NCI-H187 treated with DMSO at 0.1 percent for 48 hours (cell line): ENCODE measurements at places on chromosomes 7 and 10.

DNA sequence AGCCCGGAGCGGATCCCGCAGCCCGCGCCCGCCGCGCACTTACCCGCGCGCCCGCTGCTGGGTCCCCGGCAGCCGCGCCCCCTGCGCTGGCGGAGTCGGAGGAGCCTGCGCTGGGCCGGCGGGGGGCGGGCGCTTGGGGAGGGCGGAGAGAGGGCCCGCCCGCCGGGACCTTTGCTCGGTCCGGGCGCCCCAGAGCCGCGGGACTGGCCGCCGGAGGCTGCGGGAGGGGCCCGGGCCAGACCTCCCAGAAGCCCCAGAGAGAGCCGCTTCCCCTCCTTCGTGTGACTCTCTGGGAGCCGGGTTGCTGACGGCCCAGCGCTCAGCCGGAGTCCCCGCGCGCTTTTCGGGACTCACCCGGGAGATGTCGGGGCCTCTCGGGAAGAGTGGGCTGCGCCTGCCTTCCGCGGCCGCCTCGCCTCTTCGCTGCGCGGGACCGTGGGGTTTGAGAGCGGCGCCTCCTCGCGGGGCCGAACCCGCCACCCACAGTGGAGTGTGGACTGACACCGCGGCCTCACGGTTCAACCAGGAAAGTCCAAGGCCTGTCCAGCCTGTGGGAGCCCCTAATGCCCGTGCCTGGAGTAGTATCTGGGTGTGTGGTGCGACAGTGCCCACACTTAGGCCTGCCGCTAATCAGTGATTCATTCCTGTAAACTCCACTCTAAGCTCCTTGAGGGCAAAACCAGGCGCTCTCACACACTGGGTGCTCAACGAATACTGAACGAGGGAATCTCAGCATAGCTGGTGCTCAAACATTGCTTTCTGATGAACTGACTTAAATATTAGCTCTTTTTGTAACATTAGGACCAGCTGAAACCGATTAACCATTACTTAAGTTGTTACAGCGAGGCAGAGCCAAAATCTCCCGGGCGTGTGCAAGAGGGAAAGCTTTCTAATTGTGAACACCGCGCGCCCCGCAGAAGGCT is at the start of gene GSDME:
GSDME (minus strand) TSS at position 112 of the 923 bp plus-strand sequence. CDS start 7,690 bp downstream, outside the sequence.
- DNase-seq = no peak

DNA sequence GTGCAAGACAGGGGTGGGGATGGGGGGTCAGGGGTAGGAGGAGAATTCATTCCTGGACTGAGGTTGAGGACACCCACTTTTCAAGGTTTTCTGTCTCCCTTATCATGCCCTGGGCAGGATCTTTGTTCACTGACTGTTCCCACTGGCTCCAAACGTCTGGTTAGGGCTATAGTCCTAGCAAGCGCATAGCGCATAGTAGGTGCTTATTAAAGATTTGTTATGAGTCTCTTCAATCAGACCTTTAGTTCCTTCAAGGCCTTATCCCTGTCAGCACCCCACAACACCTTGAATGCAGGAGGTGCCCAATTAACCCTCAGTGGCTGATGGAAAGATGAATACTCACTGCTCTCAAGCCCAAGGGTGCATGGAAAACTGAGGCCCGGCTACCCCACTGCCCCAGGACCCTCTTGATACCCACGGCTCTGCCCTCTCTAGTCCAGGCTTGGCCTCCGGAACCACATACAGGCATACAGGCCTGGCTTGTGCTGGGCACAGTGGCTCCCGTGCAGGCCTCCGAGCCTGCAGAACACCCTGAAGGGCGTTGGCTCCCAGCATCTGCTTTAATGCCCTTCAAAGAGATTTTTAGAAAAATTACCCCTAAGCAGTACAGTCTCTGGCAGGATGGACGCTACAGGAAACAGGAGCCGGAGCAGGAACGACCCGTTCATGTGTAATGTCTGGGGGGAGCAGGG is 177.7 kb downstream of the SH3PXD2A start:
- no peak for DNase-seq

DNA sequence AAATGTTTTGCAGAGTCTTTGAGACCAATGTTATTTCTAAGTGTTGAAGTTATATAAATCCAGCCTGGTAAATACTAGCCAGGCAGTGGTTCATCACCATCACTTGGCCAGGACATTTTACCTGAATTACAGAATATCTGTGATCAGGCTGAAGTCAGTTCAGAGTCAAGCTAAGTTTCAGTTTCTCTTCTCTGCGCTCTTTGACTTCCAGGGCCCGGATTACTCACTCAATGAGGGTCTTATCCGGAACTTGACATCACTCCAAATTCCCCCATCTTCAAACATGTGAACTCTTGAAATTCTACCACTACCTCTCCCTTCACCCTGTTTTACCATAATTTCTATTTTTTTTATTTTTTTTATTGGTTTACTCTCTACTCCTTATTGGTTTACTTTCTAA is 36.6 kb upstream of the CCAR1 start:
- no peak for DNase-seq

- no peak for DNase-seq
Measured at GRCh38 chr10:19652750-19653149, 163.5 kb upstream of the PLXDC2 start.

DNA sequence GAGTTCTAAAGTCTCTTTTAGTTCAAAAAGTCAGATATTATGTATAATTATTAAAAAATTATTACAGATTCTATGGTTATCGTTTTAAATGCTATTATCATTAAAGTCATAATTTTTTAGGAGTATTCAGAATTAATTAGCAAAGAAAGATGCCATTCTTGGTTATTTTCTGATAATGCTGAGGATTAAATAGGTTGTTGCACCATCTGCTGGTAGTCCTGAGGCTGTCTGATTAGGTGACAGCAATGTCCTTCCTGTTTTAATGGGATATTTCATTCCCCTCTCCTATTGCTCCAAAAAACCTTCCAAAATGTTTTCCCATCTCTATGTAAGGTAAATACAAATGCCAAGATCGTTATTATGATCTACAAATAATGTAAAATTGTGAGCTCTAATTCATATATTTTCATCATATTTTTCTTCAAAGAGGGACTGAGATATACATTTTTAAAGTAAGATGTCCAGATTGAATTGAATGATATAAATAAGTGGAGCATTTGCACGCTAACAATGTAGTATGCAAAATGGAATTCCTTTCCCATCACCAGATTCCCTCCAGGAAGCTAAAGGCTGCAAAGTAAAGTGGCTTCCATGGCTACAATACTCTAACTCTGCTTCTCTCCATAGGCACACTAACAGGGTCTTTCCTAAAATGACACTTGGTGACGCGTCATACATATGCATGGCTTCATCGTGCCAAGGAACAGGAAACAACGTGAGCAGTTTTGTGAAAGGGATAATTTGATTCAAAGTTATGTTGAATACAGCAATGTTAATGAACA is 58.8 kb upstream of the AKR1E2 start:
- no peak for DNase-seq

DNA sequence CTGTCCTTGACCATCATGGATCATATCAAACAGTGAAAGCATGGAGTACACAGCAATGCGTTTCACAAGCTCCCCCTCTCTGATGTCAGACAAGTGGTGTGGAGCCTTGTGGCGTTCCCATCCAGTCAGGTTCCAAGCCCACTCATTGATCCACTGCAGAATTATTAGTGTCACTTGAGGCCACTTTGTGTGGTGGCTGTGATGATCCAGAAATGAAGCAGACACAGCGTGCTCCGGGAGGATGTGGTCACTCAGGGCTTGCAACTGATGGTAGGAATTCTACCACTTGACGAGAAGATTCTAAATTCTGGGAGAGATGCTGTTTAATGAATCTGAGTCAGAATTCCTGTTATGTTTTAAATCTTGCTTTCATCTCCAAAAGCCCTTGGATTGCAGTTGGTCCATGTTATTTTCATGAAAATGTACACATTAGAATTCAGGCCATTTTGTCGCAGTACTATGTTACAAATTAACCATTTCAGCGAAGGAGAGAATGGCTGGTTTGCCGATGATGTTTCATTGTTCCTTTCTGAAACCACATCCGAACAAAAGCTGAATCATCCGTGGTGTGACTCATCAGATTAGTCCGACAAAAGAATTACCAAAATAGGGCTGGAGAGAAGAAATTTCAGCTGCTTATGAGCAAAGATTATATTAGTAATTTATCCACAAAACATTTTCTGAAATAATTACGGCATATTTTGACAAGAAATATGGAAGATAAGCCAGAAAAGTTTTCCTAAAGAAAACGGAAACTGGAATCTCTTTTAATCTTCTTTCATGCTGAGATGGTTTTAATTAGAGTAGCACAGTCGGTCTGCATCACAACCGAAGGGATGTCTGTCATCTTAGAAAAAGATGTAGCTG is 48.1 kb downstream of the INSYN2A start:
- DNase-seq = no peak

- no peak for DNase-seq
Measured at GRCh38 chr10:14671386-14671831, 103.3 kb downstream of the FAM107B start.

- no peak for DNase-seq
Measured at GRCh38 chr10:128086003-128086863, 40.0 kb downstream of the MKI67 start.

DNA sequence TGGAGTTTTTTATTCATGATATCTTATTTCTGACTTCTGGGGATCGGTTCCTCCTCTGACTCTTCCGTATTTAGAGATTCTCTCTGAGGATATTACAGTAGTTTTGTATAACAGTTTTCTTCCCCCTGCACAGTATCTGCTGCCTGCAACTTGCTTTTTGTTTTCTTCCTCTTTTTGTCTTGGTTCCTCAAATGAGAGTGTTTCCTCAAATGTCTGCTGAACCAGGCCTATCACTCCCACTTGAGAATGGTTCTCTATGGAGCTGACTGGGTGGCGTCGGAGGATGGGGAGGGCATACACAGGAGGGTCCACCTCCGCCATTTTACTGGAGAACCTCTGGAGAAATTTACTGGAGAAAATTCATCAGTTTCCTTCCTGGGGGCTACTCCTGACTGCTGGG is 27.7 kb downstream of the ARHGAP22 start:
- DNase-seq = no peak

GRCh38 chr7:157388301-157388700 is 51.5 kb downstream of the DNAJB6 start:
- DNase-seq = no peak

DNA sequence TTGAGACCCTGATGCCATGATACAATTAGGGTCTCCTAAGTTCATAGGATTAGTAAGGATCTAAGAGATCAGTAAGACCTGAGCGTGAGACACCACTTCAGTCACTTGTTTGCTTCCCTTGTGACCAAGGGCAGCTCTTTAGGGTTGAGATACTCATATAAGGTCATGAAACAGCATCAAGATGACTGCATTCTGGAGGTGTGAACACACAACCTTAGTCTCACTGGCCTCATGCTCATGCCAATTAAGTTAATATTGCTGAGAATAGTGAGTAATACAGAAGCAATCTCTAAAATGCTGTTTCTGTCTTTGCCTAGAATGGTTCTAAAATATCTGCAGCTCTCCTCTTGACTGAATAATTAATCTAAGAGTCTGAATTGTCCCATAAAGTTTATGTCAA is 39.6 kb upstream of the KLHL7 start:
- DNase-seq = no peak

DNA sequence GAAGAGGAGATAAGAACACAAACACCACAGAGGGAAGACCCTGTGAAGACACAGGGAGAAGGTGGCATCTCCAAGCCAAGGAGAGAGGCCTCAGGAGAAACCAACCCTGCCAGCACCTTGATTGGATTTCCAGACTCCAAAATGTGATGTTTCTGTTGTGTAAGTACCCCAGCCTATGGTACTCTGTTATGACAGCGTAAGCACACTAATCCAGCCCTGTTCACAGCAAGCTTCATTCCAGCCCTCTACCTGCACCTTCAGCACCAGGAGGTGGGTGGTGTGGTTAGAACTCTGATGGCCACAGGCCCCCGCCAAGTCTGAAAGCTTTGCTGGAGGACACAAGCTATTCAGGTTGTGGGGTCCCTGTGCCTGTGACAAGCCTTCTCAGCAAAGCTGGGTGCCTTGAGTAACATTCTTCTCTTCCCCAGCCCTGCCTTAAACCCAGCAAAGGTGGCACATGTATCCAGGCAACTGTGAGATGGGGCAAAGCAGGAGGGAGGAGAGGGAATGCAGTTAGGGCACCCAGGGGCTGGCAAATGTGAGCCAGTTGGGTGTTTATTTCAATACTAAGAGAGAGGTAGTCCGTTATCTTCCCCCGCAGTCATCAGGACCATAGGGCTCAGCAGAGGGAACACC is 4.5 kb downstream of the VSTM4 start:
- DNase-seq = no peak

GRCh38 chr10:103660364-103661197 is 167.1 kb downstream of the NEURL1 start:
- no peak for DNase-seq

GRCh38 chr10:62831346-62831745 is 15.2 kb upstream of the EGR2 start:
- DNase-seq = no peak

GRCh38 chr10:13317474-13317873 is 17.6 kb upstream of the PHYH start:
- DNase-seq = no peak

DNA sequence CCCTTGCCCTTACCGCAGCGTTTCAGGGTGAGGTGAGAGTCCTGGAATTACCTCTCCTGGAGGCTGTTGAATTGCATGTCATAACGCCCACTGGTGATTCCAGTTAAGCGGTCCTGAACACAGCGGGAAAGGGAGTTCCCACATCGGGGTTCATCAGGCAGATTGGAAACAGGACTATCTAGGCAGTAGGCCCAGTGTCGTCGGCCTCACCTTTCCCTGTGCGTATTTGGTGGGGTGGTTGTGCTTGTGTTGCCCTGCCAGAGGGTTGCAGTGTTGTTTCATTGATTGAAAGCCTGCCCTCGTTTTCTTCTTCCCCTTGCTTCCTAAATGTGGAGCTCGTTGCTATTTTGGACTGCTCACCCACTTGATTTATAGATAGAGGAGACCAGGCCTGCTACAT is 10.6 kb upstream of the SUN1 start:
- DNase-seq = no peak

DNA sequence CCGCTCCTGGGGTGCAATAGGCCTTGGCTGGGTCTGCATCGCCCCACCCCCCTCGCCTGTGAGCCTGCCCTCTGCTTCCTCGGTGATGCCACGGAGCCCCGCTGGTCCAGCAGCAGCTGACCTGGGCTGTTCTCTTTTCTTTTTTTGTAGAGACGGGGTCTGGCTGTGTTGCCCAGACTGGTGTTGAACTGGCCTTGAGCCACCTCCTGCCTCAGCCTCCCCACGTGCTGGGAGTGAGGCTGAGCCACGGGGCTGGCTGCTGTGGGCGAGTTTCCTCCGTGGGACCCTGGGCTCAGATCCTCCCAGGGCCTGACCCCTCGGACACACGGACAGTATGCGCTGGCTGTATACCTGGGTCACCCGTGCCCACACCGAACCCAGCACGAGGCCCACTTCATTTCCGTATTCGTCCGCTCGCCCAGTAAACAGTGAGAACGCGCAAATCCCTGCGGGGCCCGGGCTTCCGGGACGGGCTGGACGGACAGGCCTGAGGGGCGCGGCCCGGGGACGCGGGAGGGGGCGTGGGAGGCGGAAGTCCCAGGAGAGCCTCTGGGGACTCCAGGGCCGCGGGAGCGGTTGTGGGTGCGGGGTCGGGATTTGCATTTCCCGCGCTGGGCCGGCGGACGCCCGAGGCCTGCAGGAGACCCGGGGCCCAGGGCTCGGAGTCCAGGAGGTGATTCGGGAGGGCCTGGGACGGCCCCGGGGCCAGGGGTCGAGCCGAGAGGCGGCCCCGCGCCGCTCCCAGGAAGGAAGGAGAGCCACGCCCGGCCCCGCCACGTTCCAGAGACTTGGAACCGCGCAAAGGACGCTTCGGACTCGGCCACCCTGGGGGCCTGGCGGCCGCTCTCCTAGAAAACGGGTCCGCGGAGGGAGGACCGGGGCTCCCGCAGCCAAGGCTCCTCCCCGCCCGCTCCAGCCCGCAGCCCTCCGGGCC is 57.7 kb upstream of the DNAJB6 start:
- no peak for DNase-seq
